ENCODE measurements at places on chromosomes 4 and X. TPM values are rescaled to one million over a fixed set of nuclear protein-coding genes. Genes with fewer than 3 reads are reported as not detected.

AFP gene
- total RNA-seq, result not detected

FGF13 gene
- 25.0 TPM for total RNA-seq

EDA gene
- 3.3 TPM for total RNA-seq

CXCL8 gene
- total RNA-seq, result 1.9 TPM

DNA sequence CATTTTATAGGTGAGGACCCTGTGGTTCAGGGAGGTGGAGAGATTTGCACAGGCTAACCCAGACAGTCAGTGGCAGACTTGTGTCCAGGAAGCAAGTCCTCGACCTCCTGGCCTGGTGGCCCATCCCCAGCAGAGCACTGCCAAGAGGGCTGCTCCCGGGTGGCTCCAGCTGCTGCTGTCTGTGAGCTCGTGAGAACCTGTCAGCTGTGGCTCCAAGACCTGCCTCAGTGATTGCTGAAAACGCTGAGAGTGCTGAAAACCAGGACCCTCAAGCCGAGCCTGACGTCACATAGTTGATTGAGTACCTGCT, 74.2 kb downstream of the RTL9 start:
- DNase-seq, result no peak

GRCh38 chr4:6880691-6881090, 28.9 kb upstream of the TBC1D14 start:
- no peak for DNase-seq

- no peak for DNase-seq
These were observed 72.1 kb upstream of the DOCK11 start for GRCh38 chrX:118423558-118423957.

DNA sequence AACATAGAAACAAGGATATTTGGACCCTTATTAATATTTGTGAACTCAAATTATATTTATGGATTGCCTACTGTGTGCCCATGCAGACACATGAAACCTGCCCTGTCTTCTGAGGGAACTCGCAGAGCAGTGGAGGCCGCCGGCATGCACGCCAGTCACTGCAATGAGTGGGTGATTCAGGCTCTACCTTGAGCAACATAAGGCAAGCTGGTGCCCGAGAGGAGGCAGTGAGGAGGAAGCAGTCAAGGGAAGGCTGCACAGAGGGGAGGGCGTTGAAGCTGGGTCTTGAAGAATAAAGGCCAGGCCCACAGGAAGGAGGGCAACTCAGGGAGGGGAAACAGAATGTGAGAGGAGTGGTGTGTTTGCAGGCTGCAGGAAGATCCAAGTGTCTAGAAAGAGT, 52.8 kb downstream of the PPEF2 start:
- DNase-seq, result no peak

DNA sequence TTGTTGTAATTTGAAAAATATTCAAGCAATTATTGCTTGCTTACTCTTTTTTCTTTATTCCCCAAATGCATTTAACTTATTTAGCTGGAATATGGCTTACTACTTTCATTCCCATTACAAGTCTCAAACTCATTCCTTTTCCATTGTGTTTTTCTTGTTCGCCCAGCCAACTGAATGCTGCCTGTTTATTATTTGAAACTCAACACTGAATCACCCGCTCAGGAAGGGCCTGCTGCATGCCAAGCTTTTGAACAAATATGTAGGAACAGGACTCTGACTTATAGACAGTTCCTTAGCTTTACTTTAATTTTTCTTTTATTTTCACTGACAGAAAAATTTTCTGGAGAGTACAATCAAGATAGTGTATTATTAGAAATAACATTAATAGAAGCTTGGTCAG, 12.9 kb downstream of the PCDH18 start:
- no peak for DNase-seq

DNA sequence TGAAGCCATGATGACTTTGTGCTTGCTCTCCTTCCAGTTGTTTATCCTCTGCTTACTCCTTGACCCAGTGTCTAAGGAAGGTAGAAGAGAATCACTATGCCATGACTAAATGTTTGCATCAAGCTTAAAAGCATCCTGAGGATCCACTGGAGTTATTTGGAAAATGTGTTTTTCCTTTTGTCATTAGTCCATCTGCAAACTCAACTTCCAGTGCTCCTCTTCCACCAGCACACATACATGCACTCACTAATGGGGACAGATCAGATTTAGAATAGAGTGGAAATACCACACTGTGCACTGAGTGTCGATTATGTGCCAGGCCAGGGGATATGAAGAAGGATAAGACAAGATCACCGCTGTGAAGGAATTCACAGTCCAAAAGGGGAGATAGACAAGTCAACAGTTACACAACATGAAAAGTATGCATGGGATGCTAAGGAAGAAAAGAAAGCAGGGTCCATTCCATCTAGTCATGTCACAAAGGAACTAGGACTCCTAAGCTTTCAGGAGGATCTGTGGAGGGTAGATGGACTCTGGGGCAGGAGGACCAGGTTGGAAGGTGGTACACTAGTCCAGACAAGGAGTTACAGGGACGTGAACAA, 1.9 kb downstream of the OCIAD2 start:
- DNase-seq, result no peak

- DNase-seq, result no peak
These were observed 78.2 kb downstream of the REELD1 start for GRCh38 chr4:146292508-146292907.

GRCh38 chrX:153662266-153662665, 11.3 kb downstream of the PNCK start:
- peak; percentile 6 for DNase-seq

DNA sequence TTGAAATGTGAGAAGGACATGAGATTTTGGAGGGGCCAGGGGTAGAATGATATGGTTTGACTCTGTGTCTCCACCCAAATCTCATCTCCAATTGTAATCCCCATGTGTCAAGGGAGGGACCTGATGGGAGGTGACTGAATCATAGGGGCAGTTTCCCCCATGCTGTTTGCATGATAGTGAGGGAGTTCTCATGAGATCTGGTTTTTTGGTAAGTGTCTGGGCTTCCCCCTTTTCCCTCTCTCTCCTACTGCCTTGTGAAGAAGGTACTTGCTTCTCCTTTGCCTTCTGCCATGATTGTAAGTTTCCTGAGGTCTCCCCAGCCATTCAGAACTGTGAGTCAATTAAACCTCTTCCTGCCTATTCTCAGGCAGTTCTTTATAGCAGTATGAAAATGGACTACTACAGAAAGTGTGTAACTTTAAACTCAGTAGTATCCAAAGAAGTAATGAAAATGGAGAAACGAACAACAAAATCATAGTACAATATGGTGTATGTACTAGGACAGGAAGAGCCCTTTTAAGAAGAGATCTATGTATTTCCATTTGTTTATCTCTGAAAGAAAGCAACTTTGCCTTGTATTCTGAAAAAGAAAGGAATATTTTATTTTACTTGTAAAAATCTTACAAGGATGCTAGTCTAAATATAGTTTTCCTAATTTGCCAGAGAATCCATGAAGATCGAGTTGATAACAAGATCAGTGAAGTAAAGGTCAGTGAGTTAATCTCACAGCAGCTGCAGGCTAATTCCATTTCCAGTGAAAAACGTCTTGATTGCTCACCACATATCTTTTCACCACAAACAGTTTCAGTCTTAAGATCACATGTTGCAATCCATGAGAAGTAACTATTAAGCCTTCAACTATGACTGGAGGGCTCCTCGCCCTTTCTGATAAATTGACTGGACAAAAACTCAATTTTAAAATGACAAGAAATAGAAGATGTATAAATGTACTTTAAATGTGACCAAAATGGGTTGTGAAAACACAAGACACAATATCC, 20.5 kb downstream of the PKD2 start:
- DNase-seq, result no peak

- DNase-seq, result no peak
These were observed 6.3 kb downstream of the EFNB1 start for GRCh38 chrX:68835104-68835442.

GRCh38 chr4:22670956-22671355, 21.8 kb upstream of the GBA3 start:
- DNase-seq, result no peak

DNA sequence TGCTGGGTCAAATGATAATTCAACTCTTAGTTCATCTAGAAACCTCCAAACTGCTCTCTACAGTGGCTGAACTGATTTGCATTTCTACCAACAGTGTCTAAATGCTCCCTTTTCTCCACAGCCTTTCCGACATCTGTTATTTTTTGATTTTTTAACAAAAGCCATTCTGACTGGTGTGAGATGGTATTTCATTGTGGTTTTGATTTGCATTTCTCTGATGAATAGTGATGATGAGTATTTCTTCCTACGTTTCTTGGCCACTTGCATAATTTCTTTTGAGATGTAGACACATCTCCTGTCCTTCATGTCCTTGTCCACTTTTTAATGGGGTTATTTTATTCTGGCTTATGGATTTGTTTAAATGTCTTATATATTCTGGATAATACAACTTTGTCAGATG, 298.2 kb upstream of the ARSJ start:
- no peak for DNase-seq
